ENCODE measurements at places on chromosomes 6 and 20.

- no peaks in the 10 kb centered on the region for H3K27me3 ChIP-seq
- DNase-seq: no peak
- H3K4me3 ChIP-seq: no peak overlapping the region
- H3K4me1 ChIP-seq: peaks cover 45% of the 10 kb centered on the region
- no peak overlapping the region for H3K27ac ChIP-seq
Observed at GRCh38 chr6:43807228-43808061, 37.4 kb downstream of the VEGFA start.

- no peaks in the 10 kb centered on the region for H3K27me3 ChIP-seq
- no peaks in the 10 kb centered on the region for H3K4me1 ChIP-seq
- H3K27ac ChIP-seq: no peak overlapping the region
- no peaks in the 10 kb centered on the region for H3K36me3 ChIP-seq
- DNase-seq: peak; percentile 11
Observed at GRCh38 chr6:108762394-108762793, 85.8 kb upstream of the ARMC2 start.

- H3K27me3 ChIP-seq: no peaks in the 10 kb centered on the region
- H3K4me3 ChIP-seq: no peak overlapping the region
- no peaks in the 10 kb centered on the region for H3K36me3 ChIP-seq
- no peak for DNase-seq
- H3K4me1 ChIP-seq: peaks cover 48% of the 10 kb centered on the region
Observed at GRCh38 chr6:130514712-130515111, 148.9 kb downstream of the TMEM200A start.

DNA sequence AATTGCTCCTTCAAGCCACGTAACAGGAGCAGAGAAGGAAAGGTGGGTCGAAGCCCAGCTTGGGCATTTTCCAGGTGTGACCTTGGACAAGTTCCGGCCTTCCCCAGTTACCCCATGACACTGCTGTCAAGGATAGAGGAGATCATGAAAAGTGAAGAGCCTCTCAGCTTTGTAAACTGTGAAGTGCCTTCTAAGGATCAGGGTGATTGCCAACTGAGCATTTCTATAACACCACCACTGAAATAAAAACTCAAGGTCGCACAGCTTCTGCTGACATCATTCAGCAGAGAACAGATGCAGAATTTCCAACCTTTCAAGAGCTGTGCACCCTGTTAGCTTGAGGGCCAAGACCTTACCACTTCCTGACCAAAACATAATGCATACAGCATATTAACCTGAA lies 24.0 kb upstream of the ZMYND8 start:
- H3K27ac ChIP-seq: no peak overlapping the region
- H3K4me3 ChIP-seq: no peak overlapping the region
- H3K4me1 ChIP-seq: peaks cover 3% of the 10 kb centered on the region
- peak; percentile 46 for DNase-seq
- H3K36me3 ChIP-seq: no peaks in the 10 kb centered on the region

- peaks cover 8% of the 10 kb centered on the region for H3K4me1 ChIP-seq
- no peak overlapping the region for H3K27ac ChIP-seq
- DNase-seq: no peak
- no peaks in the 10 kb centered on the region for H3K27me3 ChIP-seq
- no peak overlapping the region for H3K4me3 ChIP-seq
Observed at GRCh38 chr6:13188306-13188705, 140.0 kb downstream of the TBC1D7 start.

DNA sequence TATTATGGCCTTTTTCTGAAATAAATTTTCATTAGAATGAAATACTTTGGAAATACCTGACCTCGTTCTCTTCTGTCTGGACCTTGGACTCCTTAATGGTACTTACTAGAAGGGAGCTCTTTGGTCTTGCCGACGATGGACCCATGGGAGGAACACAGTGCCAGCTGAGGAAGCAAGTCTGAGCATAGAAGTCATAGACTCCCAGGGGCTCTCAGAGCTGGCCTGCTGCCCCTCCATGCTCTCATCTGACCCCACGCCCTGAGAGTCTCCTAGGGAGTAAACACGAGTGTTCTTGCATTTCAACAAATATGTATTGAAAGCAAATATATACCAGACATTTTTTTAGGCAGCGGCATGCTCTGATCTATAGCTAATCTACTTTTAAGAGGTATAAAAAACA lies 87.8 kb downstream of the PLEKHG1 start:
- H3K4me1 ChIP-seq: peaks cover 11% of the 10 kb centered on the region
- no peaks in the 10 kb centered on the region for H3K27me3 ChIP-seq
- no peaks in the 10 kb centered on the region for H3K36me3 ChIP-seq
- H3K27ac ChIP-seq: no peak overlapping the region
- no peak for DNase-seq

DNA sequence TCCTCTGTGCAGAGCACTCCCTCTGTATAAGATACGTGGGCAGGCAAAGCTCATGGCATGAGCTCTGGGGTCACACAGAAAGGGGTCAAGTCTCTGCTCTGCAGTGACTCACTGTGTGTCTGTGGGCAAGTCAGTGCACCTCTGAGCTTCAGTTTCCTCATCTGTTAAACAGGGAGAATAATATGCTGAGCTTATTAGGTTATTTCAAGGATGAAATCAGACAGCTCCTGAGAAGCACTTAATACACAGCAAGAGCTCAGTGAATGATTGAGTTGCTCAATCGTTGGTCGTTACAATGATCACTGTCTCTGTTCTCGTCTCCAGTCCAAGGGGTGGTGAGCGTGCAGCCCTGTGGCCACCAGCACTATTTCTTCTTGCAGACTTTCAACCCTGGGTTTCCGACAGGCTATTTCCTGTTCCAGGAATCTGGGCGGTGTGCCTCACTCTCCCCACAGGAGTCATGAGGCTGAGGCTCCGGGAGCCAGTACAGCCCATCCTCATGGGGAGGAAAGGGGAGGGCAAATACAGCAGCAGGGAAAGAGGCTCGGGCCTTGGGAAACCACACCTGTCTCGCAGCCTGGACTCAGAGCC lies 28.9 kb downstream of the KIAA1755 start:
- no peak overlapping the region for H3K27ac ChIP-seq
- no peak overlapping the region for H3K4me3 ChIP-seq
- peaks cover 46% of the 10 kb centered on the region for H3K27me3 ChIP-seq
- H3K4me1 ChIP-seq: no peaks in the 10 kb centered on the region
- H3K36me3 ChIP-seq: no peaks in the 10 kb centered on the region
- no peak for DNase-seq

- H3K4me3 ChIP-seq: no peak overlapping the region
- H3K27me3 ChIP-seq: no peaks in the 10 kb centered on the region
- no peaks in the 10 kb centered on the region for H3K4me1 ChIP-seq
- no peaks in the 10 kb centered on the region for H3K36me3 ChIP-seq
- no peak for DNase-seq
Observed at GRCh38 chr6:141164042-141164743, 968.5 kb upstream of the GJE1 start.

DNA sequence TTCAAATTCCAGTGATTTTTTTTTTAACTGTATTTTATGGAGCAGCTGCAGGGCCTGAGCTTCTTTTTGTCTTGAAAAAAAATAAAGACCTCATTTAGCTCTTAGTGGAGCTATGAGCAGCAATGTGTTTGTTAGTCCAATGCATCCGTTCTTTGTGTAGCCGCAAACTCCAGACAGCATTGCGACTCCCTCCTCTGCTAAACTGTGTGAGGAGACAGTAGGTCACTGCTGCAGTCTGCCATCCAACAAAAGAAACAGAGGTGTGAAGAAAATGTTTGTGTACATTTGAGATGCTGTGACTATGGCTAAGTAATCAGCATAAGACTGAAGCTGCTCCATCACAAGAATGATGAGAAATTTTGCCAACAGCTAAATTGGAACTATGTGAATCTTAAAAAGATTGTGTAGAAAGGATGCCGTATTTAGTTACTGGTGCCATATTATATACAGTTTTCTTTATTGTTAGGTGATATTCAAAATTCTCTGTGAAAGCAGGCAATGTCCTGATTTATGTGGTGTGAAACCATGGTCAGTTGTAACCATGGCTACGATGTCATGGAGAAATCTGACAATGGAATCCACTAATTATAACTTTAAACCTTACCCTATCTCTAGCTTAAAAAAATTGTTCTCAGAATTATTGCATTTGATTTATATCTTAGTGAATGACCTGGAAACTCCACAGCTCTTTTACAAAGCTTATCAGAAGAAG lies 428.8 kb upstream of the EPHA7 start:
- DNase-seq: no peak
- H3K4me1 ChIP-seq: no peaks in the 10 kb centered on the region
- H3K36me3 ChIP-seq: no peaks in the 10 kb centered on the region
- no peak overlapping the region for H3K4me3 ChIP-seq
- no peak overlapping the region for H3K27ac ChIP-seq

DNA sequence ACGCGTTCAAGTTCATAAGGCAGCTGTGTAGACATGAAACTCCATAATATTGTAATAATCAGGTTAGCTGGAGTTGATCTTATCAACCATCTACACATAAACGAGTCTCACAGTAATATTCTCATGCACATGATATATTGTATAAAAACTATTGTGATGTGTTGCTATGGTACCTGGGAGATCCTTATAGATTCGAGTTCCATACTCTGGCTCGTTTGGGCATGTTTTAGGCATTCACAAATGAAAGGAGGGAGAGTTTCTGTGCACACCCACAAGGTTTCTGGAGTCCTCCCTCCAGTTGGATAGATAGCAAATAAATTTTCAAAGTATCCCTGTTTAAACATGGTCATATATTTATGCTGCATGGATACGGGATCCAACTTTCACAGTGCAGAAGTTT lies 567.5 kb upstream of the SLC35B3 start:
- no peak for DNase-seq
- no peak overlapping the region for H3K27ac ChIP-seq
- H3K36me3 ChIP-seq: no peaks in the 10 kb centered on the region

DNA sequence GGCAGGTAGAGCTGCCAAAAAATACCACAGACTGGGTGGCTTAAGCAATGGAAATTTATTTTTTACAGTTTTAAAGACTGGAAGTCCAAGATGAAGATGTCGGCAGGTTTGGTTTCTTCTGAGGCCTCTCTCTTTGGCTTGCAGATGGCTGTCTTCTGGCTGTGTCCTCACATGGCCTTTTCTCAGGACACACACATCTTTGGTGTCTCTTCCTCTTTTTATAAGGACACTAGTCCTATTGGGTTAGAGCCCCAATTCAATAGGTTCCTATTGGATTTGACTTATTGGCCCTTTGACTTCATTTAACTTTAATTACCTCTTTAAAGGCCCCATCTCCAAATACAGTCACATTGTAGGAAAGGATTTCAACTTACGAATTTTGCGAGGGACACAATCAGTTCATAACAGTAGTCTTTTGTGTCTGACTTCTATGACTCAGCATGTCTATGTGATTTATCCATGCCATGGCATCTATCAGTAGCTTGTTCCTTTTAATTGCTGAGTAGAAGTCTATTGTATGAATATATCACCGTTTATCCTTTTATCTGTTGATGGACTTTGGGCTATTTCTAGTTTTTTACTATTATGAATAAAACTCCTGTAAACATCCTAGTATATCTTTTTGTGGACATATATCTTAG lies 11.0 kb upstream of the TCP11 start:
- H3K36me3 ChIP-seq: no peaks in the 10 kb centered on the region
- H3K4me3 ChIP-seq: no peak overlapping the region
- H3K27ac ChIP-seq: no peak overlapping the region
- peak; percentile 53 for DNase-seq
- H3K27me3 ChIP-seq: no peaks in the 10 kb centered on the region

DNA sequence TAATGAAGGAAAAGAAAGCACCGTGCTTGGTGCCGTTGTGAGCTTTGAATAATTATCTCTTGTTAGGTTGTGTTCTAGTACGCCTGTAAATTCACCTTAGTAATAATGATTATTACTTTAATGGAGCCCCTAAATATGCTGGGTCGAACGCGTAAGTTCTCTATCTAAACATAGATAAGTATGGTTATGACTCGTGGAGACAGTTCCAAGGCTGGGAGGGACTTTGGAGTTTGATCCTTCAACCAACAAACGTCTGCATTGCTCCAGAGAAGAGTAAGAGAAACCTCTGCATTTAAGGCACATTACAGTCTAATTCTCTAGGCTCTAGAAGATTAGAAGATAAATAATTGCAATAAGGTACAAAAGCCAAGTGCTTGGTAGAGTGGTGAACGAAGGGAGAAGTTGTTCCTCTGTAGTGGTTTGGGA lies 514 bp downstream of the ACOT13 start:
- peaks cover 11% of the 10 kb centered on the region for H3K4me1 ChIP-seq
- H3K27ac ChIP-seq: peak overlapping the region; percentile 93
- H3K4me3 ChIP-seq: peak overlapping the region; percentile 96
- H3K27me3 ChIP-seq: no peaks in the 10 kb centered on the region
